ENCODE measurements at places on chromosomes 7 and 10. TPM values are rescaled to one million over a fixed set of nuclear protein-coding genes. Genes with fewer than 3 reads are reported as not detected.

ZPBP gene
- total RNA-seq, result not detected

DNA sequence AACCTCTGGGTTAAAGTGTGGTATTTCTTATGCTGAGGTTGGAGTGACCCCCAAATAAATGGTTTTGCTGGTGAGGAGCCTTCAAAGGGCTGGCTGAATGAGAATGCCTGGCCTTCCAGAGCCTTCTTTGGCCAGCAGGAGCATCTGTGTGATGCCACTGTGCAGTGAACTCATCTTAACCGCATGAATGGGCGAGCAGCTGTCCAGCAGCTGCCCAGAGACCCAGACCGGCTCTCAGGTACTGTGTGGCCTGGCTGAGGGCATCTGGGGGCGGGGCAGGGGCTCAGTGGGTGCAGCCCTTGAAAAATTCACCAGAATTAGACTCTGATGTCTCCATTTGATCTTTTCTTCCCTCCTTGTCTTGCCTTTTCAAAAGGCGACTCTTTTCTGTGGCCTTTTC, 59.0 kb downstream of the SYPL1 start:
- DNase-seq, result no peak

DNA sequence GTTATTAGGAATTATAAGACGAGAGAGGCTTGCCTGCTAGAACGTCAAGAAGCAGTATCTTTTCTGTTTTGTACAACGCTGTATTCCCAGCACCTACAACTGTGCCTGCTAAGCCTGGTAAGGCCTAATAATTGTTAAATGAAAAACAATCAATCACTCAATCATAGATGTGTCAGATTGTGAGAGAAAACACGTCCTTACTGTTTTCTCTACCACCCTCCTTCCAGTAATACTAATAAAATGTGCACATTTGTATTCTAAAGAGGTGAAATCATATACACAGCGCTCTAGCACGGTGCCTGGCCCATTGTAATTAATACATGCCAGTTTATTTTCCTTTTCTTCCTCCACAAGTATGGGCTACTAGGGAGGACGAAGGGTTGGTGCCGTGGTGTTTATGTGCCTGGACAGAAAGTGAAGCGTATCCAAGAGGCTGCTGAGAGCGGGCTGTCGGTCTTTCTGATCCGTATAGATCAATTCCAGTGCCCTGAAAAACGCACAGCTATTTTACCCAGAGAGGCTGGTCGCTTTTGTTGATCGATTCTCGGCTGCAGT, 1.5 kb upstream of the AUTS2 start:
- DNase-seq, result no peak

DNA sequence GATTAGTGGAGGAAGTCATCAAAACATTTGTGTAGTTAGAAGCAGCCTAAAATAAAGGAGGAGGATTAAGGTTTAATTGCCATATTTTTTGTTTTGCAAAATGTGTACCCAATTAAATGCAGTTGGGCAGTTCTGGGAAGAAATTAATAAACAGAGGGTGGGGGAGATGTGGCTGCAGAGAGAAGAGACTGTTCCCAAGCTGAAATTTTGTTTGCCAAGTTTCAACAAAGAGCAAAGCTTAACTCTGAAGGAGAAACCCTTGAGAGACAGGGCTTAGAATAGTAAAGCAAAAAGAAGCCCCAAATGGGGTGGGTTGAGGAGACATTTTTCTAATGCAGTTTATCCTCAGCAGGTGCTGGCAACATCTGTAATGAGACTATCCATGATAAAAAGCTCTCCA, 298.0 kb upstream of the NRP1 start:
- no peak for DNase-seq

DNA sequence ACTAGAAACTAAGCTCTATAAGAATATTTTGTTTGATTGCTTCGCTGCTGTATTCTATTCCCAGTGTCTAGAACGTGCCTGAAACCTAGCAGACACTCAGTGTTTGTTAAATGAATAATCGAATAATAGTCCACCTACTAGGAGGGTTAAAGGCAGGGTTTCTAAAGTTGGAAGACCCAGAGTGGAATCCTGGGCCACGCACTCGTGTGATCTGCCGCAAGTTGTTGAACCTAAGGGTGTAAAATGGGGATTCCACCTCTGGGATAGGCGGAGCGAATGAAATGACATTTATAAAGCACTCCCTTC, 702 bp upstream of the AGFG2 start:
- no peak for DNase-seq

- no peak for DNase-seq
Observed at GRCh38 chr10:103874730-103875129, 19.4 kb upstream of the SH3PXD2A start.

DNA sequence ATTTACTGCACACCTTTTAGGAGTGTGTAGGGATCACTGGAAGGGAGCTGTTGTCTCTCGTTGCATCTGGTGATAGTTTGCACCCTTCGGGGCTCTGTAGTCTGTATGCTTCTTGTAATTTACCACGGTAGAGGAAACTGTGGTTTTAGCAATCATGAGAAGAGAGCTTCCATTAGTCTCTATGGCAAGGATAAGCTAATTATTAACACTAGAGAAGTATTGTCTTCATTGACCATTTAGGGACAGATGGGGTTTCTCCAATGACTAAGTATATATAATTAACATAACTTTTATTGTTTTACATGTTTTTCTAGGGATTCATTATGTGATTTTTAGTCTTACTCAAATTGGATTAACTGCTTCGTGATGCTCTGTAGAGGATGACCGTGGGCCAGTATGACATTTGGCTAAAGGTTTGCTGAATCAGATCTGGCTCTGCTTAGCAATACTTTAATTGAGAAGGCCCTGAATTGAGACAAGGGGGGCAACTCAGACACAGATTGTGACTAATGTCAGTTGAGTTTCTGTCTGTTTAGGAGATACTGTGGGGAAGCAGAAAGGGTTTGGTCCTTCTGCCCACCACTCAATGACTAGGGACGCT, 8.7 kb downstream of the SLC18A2 start:
- DNase-seq, result no peak
